ENCODE measurements at places on chromosomes 5 and 9. TPM values are rescaled to one million over a fixed set of nuclear protein-coding genes. Genes with fewer than 3 reads are reported as not detected.

DNA sequence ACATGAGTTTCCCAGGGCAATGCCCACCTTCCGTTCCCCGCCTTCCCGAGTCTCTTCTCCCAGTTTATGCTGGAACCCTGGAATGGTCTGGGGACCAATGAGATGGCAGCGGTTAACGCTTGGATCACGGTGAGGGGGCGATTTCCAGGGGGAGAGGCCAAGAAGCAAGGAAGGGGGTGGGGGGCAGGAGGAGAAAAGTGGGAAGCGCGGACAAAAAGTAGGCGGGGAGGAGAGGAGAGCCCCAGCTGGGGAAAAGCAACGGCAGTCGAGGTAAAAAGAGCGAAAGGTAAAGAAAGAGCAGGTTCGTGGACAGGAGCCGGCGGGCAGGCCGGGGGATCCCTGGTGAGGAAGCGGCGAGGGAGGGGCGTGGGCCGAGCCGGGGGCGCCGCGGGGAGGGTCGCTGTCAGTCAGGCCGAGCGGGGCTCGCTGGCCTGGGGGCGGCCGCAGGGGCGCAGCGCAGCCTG, 508 bp upstream of the SNCAIP start:
- no peak overlapping the region for H3K4me3 ChIP-seq
- H3K36me3 ChIP-seq: no peaks in the 10 kb centered on the region
- H3K27ac ChIP-seq: no peak overlapping the region
- no peaks in the 10 kb centered on the region for H3K4me1 ChIP-seq

DNA sequence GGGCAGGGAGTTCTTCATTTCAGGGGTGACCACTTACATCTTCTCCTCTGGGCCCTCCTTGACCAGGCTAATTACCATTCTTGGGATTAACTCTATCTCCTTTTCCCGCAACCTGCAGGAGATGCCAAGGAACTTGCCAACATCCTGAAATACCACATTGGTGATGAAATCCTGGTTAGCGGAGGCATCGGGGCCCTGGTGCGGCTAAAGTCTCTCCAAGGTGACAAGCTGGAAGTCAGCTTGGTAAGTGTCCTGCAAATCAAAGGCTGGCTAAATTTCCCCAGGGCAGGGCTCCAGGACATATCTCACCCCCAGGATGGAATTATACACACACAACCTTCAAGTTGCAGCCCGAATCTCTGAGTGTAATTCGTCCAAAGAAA, 30.2 kb downstream of the TGFBI start:
- H3K4me3 ChIP-seq: no peak overlapping the region
- DNase-seq: no peak
- peaks cover 3% of the 10 kb centered on the region for H3K27me3 ChIP-seq
- H3K36me3 ChIP-seq: no peaks in the 10 kb centered on the region
- H3K27ac ChIP-seq: no peak overlapping the region

- H3K27me3 ChIP-seq: no peaks in the 10 kb centered on the region
- H3K4me1 ChIP-seq: no peaks in the 10 kb centered on the region
- H3K4me3 ChIP-seq: no peak overlapping the region
- H3K27ac ChIP-seq: no peak overlapping the region
Observed at GRCh38 chr9:136835932-136836904, 6.1 kb upstream of the AJM1 start.

GRCh38 chr9:19232823-19233194, 2.3 kb downstream of the DENND4C start:
- peaks cover 8% of the 10 kb centered on the region for H3K4me1 ChIP-seq
- no peaks in the 10 kb centered on the region for H3K27me3 ChIP-seq
- peaks cover 2% of the 10 kb centered on the region for H3K36me3 ChIP-seq
- no peak overlapping the region for H3K4me3 ChIP-seq
- DNase-seq: no peak

The ADAMTS19 gene
- total RNA-seq: not detected

GRCh38 chr5:125100951-125101350, 354.5 kb upstream of the ZNF608 start:
- H3K27ac ChIP-seq: no peak overlapping the region
- no peak for DNase-seq
- H3K36me3 ChIP-seq: no peaks in the 10 kb centered on the region
- no peaks in the 10 kb centered on the region for H3K4me1 ChIP-seq

DNA sequence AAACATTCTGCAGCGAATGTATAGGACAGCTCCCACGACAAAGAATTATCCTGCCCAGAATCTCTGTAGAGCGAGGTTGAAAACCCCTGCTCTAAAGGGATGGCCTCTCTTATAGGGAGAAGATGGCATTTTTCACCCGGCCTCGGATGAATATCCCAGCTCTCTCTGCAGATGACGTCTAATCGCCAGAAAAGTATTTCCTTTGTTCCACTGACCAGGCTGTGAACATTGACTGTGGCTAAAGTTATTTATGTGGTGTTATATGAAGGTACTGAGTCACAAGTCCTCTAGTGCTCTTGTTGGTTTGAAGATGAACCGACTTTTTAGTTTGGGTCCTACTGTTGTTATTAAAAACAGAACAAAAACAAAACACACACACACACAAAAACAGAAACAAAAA, 17.4 kb upstream of the RARS1 start:
- no peaks in the 10 kb centered on the region for H3K4me1 ChIP-seq
- H3K36me3 ChIP-seq: no peaks in the 10 kb centered on the region
- H3K4me3 ChIP-seq: no peak overlapping the region

The TNC gene
- 0.60 TPM for total RNA-seq

Data from activated T-helper 1 cell treated with anti-CD3 and anti-CD28 coated beads, Interleukin-12 subunit alpha, Interleukin-12 subunit beta, Interleukin-2, Interleukin-4 antibody, amounts not matched to agents 30 ng/mL and 10 ng/mL and 1 ng/mL, durations not matched to agents 14 hours and 24 hours and 36 hours (primary cell).